ENCODE measurements at places on chromosomes 2 and 18.
A peak's percentile ranks its signal among the peaks of the same experiment; 100 is the strongest.

DNA sequence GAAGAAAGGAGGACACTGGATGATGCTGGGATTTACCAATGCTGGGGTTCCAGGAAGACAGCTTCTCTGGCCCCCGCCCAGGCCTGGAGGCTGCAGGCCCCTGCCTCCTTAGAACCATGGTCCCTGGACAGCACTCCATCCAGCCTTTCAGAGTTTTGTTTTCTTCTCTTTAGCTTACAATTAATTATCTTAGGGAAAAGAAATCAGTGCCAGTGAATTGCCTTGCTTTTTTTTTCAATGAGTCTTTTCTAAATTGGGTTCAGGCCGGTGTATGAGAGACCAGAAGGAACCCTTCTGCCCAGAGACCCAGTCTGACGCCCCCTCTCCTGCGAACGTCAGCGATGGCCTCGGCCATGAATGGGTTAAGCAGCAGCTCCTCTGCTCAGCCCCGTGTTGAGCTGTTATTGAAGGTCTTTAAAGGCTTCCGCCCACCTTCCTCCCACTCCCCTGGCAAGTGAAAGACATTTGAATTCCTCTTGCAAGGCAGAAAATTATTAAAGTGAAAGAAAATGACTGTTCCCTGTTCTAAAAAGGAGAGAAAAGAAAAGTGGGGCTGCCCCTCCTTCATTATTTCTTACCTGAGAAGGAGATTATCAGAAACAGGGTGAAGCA is 65.7 kb upstream of the CHMP1B start:
- no peak for DNase-seq

- DNase-seq = no peak
Observed at GRCh38 chr2:159604159-159604558, 12.2 kb downstream of the BAZ2B start.

- no peak for DNase-seq
Observed at GRCh38 chr2:32806857-32807256, 139.9 kb upstream of the LTBP1 start.

DNA sequence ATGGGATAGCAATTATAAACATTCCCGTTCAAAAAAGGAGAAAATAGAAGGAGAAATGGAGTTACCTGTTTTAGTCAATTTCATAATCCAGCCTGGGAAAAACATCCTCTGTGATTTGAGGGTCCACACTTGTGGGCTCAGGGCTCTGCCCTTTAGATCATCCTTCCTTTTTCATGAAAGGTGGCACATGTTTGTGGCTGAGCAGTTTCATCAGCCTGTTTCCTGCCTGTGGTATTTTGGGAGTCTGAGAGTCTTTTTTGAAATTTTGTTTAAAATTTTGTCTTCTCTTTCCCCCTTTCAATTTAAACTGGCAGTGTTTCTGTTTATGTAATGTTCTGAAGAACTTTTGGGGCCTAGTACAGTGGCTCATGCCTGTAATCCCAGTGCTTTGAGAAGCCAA is 84.0 kb downstream of the KIAA1328 start:
- DNase-seq = no peak

GRCh38 chr2:49928551-49928950 is 774.2 kb upstream of the FSHR start:
- no peak for DNase-seq

GRCh38 chr18:59051470-59052165 is 88.1 kb upstream of the SEC11C start:
- no peak for DNase-seq

GRCh38 chr18:58288921-58289797 is 245.1 kb downstream of the NEDD4L start:
- no peak for DNase-seq

GRCh38 chr18:45775241-45775676 is 50.2 kb upstream of the SIGLEC15 start:
- DNase-seq = peak; percentile 84

DNA sequence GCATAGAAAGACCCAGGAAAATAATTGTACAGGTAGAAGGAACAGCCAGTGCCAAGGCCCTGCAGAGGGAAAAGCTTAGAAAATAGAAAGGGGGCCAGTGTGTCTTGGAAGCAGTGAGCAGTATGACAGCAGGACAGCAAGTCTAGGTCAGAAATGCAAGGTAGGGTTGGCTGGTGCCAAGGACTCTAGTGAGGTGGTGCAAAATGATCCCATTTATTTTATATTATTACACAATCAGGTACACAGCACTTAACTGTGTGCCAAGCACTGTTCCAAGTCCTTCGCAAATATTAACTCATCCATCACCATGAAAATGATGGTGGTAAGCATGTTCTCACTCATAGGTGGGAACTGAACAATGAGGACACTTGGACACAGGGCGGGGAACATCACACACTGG is 100.0 kb downstream of the AQP4 start:
- DNase-seq = no peak

DNA sequence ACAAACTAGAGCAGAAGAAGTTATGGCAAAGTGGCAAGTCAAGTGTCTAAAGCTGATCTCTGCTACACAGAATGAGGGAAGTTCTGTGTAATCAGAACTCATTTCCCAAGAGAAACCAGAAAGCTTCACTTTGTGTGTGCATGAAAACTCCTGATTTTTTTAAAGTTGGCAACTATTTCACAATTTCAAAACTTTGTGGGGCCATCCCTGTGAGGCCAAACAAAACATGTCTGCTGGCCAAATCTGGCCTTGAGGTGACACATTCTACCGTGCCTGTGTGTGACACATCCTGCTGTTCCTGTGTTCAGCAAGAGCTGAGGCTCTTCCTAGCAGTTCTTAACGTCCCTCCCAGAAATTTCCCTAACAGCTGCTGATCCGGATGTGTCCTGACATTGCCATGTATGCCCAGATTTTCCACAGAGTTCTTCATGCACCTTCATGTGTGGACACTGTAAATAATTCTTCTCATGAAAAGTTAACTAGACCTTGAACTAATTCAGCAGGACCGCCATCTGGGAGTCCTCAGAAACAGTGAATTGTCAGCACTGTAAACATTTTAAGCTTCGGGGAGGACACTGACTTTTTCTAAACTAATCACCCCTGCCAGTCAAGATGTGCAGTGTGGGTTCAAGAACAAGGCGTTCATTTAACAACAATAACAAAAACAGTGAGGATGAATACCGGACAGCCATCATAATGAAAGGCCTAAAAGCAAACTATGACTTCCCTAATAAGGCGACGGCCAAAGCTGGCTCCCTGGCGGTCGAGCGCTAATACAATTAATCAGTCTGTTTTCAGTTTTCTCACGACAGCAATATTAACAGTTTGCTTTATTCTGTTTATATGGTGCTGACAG is 99.0 kb downstream of the PLEKHM3 start:
- no peak for DNase-seq

- DNase-seq = no peak
Observed at GRCh38 chr2:225532096-225532495, 132.6 kb downstream of the NYAP2 start.

DNA sequence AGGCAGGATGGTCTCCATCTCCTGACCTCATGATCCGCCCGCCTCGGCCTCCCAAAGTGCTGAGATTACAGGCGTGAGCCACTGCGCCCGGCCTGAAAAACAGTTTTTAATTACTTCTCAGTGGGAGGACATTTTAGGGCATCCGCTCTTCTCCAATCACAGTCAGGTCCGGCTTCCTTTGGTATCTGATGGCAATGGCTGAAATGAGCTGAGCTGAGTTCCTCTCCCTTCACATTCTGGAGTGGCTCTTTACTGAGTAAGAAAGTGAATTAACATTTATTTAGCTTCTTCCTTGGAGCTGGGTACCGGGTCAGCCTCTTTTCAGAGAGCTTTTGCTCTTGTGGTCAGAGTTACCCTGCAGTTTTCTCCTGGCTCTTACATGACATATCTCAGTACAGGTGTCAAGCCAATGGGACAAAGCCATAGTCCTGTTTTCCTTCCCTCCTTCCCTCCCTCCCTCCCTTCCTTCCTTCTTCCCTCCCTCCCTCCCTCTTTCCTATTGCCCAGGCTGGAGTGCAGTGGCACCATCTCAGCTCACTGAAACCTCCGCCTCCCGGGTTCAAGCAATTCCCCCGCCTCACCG is 1.1 kb upstream of the TTC27 start:
- DNase-seq = no peak

DNA sequence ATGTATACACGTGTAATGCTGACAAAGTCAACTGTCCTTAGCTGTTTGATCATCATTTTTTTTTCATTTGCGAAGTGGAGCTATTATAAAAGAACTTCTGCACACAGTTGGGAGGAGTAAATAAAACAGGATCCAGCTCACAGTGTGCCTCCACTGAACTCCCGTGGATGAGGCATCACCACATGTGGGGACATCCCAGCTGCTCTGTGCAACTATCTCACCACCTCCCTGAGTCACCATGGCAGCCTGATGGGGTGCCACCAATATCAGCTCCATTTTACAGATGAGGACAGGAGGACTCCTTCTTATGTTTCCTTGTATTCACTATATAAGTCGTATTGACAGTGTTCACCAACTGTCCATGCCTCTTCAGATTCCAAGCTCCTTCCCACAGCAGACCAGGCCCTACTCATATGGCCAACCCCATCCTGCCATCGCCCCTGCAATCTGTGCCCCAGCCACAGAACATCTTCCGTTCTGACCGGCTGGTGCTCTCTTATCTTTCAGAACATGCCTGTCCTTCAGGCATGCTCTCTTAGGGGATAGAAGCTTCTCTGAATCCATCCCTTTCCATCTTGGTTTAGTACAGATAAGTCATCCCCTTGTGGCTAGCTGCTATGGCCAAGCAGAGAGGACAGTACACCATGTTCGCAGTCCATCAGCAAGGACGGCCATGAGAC is 288.1 kb downstream of the RNF144A start:
- no peak for DNase-seq

- DNase-seq = no peak
Observed at GRCh38 chr2:230318190-230319121, 8.5 kb upstream of the SP140L start.

- DNase-seq = no peak
Observed at GRCh38 chr2:239539083-239539775, 138.4 kb upstream of the HDAC4 start.

GRCh38 chr18:36675076-36675475 is 153.7 kb downstream of the TPGS2 start:
- no peak for DNase-seq

DNA sequence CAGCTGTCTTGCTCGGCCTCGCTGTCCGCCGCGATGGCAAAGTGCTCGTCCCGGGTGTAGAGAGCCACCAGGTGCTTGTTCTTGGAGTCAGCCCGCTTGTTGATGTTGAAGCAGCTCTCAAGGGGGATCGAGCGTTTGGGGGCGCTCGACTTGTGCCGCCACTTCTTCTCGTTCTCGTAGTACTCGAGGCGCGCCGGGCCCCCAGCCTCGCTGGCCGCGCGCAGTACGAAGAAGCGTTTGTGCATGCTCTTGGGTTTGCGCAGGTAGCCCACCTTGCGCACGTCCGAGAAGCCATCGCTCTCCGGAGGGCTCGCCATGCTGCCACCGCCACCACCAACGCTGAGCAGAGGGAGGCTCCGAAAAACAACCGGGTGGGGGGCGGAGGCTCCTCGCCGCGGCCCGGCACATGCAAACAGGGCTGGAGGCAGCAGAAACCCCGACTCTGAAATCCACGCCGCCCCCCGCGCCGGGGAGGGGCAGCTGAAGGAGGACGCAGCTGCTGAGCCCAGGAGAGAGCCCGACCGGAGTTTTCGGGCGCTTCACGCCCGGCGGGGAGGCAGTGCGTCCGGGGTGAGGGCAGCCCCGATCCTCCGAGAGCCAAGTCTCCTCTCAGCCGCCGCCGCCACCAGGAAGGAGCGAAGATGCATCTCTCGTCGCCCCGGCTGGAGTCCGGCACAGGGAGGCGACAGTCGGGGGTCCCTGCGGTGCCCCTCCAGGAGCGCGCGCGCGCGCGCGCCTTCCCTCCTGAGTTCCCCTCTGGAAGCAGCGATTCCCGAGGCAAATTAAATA is 1.0 kb downstream of the IRS1 start:
- peak; percentile 57 for DNase-seq

DNA sequence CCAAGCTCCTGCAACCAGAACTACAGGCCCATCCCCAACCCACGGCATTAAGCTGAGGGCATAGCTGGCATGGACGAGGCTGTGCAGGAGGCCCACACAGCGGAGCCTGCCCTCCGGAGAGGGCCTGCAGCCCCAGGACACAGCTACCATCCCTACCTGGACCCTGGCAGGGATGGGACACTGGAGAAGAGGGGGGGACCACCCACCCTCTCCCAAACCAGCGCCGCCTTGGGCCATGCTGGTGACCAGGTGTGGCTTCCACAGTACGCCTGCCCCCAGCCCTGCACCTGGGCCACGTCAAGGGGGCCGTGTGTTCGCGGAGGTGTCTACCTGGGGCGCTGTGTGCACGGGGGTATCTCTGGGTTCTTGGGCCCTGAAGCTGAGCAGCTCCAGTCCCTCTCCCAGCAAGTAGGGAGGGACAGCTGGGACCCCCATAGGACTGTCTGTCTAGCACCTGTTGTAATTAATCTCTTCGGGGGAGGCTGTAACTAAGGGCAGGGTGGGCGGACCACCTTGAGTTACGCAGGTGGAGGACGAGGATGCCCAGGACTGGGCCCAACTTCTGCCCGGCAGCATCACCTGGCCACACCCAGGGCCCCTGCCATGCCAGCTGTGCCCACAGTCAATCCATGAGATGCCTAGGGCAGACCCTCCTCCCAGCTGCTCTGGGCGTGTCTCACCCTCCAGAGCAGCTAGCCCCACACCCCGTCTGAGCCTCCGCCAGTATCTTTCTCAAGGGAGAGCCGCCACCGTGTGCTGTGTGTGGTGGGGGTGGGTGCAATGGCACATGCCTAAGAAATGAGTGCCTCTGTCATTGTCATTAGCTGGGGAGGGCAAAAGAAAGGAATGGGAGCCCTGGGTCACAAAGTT is 18.3 kb downstream of the HS6ST1 start:
- no peak for DNase-seq

DNA sequence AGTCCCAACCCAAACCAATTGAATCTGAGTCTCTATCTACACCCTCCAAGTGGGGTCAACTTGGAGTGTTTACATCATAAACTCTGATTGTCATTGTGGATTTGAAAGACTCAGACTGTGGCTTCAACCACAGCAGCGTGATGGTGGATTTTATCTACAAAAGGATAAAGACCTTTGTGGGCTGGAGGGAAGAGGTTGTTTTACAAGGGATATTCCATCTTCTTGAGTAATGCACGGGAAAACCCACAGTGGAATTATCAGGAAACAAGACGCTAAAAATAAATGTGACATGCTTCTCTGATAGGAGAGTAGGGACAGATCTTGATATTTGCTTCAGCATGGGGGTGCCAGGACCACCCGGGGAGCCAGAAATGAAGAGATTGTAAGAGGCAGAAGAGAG is 93.5 kb downstream of the LPIN1 start:
- no peak for DNase-seq

DNA sequence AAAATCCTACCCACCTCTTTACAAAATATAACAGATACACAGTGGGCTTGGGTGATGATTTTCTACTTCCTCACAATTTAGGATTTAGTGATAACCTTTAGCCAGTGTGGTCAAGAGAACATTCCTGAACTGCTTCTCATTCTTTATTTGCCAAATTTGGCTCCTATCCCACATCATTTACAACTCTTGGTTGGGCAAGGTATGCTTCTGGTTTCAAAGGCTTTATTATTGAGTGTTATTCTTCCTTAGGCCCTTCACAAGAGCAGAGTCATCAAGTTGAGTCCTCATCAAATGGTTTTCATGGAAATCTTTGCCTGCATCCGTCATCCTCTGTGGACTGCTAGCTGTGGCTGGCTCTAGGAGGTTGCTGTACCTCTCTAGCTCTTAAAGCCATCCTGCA is 472.0 kb upstream of the ETAA1 start:
- no peak for DNase-seq

All from stimulated activated CD8-positive, alpha-beta memory T cell treated with anti-CD3 and anti-CD28 coated beads, Interleukin-4, amount 100 ng/mL, for 48 hours (primary cell).